ENCODE measurements at places on chromosomes 5 and 9.

DNA sequence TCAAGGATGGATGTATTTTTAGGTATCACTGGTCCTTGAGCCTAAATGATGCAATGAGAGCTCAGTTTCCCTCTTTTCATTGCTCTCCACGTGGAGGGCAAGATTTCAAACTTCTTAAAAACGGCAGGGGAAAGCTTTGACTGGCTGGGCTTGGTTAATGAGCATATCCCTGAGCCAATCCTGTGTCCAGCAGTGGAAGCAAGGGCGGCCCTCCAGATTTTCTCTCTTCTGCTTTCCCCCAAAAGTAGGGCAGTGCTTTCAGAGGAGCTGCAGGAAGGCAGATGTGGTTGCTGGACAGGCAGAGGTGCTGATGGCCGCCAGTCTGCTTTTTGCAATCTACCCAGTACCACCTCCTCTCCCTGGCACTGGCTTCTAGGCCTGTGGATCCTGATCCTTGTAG lies 30.0 kb upstream of the TBC1D2 start:
- DNase-seq, result no peak

DNA sequence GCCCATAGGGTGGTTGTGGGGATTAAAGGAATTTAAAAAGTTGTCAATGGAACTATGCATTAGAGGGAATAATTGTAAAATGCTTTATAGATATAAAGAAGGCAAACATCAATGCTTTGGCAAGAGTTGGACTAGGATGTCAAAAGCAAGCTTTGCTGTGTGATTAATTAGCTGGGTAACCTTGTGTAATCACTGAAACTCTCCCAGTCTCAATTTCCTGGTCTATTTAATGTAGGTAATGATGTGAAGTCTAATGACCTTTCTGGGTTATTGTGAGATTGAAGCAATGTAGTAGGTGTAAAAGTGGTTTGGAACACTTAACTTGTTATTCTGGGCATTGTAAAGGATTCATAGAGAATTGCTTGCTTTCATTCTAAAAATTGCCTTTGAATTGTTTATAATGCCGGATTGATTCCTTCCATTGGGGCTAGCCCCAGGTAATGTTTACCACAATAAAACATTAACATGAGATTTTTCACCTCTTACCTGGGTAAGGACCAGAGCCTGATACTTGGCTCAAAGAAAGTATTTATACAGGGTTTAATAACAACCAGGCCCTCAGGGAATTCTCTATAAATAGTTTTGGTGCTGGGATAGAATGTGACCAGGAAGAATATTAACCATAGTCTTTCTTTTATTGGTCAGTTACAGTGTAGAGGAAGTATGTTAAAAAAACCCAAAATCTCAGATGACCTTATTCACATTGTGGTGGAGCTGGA lies 30.0 kb upstream of the CLINT1 start:
- DNase-seq, result no peak

DNA sequence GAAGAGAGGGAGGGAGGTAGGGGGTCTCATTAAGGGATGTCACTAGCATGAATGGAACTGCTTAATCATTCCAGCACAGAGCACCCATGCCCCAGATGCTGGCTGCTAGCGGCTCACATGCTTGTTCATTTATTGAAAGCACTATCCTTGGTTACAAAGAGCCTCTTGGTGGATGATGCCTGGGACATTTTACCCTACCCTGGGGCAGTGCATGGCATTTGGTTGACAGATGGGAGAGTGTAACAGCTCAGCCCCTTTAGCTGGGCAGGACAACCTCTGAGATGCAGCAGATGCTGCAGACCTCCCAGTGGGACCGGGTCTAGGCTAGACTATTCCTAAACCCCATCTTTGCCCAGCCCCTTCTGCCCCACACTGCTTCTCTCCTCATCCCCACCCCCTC lies 46.9 kb upstream of the TCERG1 start:
- no peak for DNase-seq

GRCh38 chr5:98513380-98513779 lies 260.1 kb upstream of the RGMB start:
- DNase-seq, result no peak

GRCh38 chr5:133741818-133742355 lies 129.5 kb upstream of the FSTL4 start:
- no peak for DNase-seq

GRCh38 chr9:123702483-123702882 lies 227.4 kb downstream of the DENND1A start:
- DNase-seq, result peak; percentile 8

GRCh38 chr5:132688536-132689339 lies 14.9 kb downstream of the IL4 start:
- peak; percentile 39 for DNase-seq

GRCh38 chr5:123582550-123583285 lies 70.7 kb downstream of the CSNK1G3 start:
- no peak for DNase-seq

DNA sequence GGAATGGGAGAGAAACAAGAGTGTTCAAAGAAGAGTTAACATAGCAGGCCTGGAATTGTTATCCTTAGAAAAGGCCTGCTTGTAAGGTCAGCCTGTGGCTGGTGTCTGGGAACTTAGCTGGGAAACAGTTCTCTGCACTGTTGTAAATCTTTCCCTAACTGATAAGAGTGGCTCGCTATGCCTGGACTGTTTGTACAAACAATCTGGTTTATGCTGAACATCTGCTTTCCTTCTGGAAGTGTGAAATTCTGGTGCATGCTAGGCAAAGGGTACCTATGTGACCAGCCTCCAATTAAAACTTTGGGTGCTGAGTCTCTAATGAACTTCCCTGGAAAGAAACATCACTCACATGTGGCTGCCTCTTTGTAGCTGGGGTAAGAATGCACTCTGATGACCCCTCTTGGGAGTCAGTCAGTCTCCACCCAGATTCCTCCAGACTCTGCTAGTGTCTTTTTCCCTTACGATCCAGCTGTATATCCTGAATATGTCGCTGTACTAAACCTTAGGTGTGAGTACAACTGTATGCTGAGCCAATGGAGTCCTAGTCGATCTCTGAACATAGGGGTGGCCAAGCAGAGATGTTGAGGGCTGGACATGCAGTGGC lies 16.5 kb downstream of the SPARC start:
- no peak for DNase-seq

DNA sequence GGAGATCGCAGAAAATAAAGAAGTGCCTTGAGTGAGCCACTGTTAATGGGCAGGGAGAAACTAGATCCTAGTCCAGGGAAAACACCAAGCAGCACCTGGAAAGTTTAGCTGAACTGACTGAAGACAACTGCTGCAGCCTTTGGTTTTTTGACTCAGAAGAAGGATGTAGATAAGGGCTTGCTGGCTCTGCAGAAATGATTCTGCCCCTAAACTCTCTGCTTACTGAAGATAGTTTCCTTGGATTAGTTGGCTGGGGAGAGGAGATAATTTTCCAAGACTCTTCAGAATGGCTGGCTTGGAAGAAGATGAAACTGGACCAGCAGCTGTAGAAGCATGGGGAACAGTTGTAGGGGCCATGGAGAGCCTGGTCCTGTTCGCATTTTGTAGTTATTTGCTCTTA lies 471.8 kb downstream of the KDM4C start:
- no peak for DNase-seq

DNA sequence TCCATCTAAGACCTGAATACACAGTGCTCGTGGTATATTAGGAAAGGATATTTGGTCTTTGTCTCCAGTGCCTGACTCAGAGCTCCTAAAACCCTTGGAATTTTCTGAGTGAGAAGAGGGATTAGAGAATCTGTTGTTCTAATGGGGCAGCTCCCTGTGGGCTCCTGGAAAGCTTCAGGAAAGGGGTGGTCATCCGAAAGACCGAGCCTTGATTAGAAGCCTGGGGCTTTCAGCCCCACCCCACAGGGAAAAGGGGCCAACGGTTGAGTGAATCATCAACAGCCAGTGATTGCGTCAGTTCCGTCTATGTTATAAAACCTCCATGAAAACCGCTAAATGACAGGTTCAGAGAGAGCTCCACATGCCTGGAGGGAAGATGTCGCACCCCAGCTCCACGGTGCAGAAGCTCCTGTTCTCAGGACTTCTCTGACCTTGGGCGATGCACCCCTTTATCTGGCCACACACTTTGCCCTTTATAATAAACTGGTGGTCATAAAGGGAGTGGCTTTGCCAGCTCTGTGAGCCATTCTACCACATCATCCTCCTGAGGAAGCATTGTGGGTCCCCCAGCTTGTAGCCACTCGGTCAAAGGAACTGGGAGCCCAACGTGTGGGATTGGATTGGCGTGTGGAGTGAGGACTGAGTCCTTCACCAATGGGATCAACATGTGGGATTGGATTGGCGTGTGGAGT lies 71.0 kb upstream of the ICE1 start:
- no peak for DNase-seq

DNA sequence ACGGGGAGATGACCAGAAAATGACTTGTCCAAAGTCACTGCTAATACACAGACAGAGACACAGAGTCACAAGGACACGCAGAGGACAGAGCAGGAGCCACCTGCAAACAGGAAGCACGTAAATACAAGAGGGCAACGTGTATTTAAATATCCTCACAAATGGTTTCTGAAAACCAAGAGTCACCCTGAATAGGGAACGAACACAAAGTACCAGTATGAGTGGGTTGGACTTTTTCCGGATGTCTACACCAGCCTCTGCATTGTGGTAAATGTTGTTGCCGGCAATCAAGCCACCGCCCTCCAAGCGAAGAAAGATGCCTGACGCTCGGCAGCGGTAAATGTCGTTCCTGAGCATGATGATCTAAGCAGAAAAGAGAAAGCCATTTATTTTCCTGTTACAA lies 44.5 kb downstream of the FBXO10 start:
- no peak for DNase-seq

DNA sequence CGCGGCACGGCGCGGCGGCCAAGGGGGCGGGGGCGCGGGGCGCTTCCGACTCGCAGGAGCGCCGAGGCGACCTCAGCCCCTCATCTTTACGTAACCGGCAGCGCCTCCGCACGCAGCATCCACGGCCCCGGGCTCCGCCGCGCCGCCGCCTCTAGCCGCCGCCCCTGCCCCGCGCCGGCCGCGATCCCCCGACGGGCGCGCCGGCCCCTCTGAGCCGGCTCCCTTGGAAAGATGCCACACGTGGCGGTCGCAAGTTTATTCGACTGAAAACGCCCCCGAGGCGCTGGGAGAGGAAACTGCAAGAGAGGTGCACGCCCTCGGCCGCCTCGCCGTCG lies 1.0 kb downstream of the KLF9 start:
- peak; percentile 92 for DNase-seq

DNA sequence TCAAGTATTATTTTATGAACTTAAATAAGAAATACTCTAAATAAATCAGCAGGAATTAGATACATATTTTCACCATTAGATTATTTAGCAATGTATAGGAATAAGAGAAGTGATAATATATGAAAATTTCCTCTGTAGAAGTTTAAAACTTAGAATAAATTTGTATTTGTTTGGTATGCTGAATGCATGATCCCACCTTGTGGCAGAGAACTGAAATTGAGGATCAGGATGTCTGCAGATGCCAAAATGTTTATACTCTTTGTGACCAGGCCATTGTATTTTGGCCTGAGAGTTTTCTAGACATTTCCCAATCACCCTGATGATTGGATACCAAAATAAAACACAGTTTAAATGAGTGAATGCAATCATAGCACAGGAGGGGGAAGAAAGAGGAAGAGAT lies 6.3 kb downstream of the TYRP1 start:
- DNase-seq, result no peak

DNA sequence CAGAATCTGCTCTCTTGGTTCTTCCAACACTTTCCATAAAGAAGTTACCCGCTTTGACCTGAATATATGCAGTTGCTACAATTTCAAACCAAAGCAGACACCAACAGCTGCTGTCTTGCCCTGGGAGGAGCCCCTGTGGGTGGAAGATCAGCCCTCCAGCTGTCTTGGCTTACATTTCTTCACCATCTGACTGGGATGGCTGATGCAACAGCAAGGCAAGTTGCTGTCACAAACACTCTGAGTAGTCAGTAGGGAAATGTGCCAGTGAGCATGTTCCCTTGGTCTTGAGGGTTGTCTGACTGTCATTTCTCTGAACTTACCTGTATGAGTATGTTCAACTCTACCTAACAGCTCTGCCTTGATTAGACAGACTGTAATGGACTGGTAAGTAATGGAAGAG lies 152.9 kb downstream of the SGCD start:
- peak; percentile 66 for DNase-seq

DNA sequence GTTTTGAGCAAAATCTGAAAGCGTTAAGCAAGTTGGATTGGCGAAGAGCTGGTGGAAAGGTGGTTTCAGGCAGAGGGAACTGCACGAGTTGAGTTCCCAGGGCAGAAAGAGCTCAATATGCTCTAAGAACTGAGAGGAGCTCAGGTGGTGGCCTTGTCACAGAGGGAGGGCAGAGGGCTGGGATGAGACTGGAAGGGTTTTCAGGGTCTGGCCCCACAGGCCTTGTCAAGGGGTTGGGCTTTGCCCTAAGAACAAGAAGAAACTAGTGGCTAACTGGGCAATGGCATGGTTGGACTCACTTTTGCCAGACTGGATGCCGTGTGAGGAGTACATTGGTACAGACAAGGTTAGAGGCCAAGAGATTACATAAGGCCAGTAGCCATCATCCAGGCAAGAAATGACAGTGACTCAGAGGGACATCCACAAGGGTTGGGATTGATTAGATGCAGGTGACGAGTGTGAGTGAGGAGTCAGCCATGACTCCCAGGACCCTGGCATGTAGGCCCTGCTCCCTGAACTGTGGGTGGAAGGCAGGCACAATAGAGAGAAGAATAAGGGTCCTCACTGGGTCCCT lies 75.1 kb upstream of the SMIM23 start:
- DNase-seq, result no peak

GRCh38 chr5:83102364-83102980 lies 25.1 kb downstream of the XRCC4 start:
- DNase-seq, result peak; percentile 43
